ENCODE measurements at places on chromosomes 16 and 17.

GRCh38 chr16:85227946-85228862, 115.9 kb upstream of the CIBAR2 start:
- DNase-seq: no peak

- peak; percentile 1 for DNase-seq
These were observed 806.5 kb upstream of the GOT2 start for GRCh38 chr16:59540621-59541020.

- no peak for DNase-seq
These were observed 599 bp downstream of the MRC2 start for GRCh38 chr17:62627904-62628633.

DNA sequence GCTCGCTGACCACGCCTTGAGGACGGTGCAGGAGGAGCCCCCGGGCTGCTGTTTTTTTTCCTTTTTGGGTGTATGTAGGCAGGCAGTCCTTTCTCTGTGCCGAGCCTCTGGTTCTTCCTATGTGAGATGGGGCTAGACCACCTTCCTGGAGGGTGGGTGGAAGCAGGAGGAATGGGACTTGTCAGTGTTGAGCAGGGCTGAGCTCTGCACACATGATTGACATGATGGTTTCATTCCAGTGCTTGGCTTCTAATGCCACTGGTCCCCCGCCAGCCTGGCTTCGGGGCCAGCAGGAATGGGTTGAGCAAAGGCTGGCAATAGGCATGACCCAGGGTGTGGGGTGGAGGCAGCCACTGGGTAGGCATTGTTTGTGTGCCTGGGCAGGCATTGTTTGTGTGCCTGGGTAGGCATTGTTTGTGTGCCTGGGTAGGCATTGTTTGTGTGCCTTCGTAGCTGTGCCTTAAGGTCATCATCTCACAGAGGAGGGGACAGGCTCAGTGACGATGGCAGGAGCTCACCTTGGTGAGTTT, 14.2 kb upstream of the ADCY7 start:
- no peak for DNase-seq

GRCh38 chr16:51592001-51592501, 441.0 kb upstream of the SALL1 start:
- no peak for DNase-seq

DNA sequence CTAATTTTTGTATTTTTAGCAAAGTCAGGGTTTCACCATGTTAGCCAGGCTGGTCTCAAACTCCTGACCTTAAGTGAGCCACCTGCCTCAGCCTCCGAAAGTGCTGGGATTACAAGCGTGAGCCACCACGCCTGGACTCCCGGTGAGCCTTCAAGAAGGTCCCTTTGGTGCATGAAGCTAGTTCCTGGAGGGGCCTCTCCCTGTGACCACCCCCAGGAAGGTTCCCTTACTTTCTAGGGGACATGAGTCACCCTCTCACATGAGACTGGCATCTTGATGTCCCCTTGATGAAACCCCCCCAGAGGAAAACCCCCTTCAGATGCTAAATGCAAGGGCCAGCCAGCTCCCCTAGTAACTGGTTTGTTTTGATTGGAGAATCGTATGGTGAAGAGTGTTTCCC, 12.8 kb downstream of the CARHSP1 start:
- DNase-seq: no peak

All from large intestine (tissue), 12 donors.